NCI-H2029 treated with DMSO at 0.1 percent for 48 hours (cell line): ENCODE measurements at places on chromosomes 5 and 9.

DNA sequence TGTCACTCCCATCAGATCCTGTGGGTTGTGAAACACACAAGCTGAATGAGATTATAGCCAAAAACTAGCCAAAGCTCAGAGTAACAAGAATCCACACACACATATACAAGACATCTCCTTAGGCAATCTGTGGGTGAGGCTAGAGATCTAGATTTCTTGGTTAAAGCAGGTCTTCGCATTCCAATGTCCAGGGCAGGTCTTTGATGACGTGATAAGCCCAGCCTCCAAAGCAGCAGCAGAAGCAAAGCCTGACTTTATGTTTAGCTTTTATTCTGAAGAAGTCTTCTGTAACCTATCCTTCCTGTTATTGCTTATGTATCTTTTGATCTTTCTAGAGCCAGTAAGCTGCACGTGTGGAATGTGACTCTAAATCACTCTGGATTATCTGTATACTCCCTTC lies 199.1 kb upstream of the SLC30A5 start:
- DNase-seq, result no peak

DNA sequence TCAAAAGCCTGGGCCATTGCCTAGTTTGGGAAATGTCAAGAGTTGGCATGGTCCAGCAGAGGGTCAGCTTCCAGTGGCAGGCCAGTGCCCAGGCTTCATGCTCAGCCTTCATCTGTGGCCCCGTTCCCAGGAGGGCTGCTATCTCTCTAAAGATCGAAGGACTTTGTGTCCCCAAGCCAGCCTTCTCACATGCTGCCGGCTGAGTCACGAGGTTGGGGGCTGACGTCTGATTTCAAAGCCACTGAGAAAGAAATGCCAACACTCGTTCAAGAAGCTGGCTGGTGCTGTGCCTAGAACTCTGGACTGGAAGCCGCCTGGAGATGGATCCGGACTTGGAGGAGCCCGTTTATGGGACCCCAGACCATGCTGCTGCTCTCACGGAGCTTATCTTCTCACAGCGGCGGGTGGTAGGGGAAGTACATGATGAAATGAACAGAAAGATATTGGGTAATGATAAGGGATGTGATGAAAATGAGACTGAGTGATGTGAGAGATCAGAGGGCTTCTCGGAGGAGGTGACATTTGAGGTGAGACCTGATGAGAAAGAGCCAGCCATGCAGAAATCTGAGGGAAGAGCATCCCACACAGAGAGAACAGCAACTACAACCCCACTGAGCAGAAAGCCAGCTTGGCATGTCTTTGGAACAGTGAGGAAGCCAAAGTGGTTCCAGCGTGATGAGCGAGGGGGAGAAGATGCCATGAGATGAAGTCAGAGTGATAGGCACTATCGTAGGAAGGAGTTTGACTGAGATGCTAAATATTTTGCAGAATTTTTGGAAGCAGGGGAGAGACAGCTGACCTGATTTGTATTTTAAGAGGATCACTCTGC lies 54.9 kb upstream of the BOD1 start:
- no peak for DNase-seq

DNA sequence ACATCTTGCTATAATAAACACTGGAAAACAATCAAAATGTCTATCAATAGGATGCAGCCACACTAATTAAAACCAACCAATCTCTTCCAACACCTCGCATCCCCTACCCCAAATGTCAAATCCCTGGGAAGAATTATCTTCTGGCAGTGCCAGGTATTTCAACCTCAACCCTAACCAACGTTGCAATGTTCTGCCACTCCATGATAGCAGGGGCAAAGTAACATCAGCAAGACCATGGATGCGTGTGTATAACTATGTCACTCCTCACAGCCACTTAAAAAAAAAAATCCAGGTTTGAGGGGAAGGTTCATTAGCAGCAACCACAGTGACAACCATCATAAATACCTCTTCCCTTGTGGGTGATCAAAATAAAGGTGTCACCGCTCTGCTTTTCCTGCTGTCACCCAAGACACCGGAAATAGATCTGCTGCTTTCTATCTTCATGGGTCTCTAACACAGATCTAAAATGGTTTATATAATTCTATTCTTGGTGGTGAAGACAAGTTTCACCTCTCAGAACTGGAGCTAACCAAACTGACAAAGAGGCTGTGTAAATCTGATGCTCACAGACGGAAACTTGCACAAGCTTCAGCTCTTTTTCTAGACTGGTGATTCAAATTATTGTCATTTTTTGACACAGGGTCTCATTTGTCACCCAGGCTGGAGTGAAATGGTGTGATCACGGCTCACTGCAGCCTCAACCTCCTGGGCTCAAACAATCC lies 9.9 kb downstream of the HSPA9 start:
- no peak for DNase-seq

GRCh38 chr5:91042936-91043255 lies 340.2 kb downstream of the ARRDC3 start:
- DNase-seq, result no peak

DNA sequence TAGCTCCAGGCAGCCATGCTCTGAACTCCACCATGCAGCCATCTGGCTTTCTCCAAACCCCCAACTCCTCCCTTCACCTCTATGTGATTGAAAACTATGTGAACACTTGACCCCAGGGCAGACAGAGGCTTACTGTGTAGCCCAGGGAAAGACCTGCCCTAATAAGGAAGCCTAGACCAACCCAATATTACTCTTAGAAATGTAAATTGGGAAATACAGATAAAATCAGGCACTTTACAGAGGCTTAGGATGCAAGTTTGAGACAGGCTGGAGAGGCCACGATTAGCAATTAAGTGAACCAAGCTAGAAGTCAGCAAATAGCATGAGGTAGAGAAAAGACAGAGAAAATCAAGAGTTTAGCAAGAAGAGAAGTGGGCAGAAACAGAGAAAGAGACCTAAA lies 141.7 kb upstream of the ABCA1 start:
- no peak for DNase-seq

DNA sequence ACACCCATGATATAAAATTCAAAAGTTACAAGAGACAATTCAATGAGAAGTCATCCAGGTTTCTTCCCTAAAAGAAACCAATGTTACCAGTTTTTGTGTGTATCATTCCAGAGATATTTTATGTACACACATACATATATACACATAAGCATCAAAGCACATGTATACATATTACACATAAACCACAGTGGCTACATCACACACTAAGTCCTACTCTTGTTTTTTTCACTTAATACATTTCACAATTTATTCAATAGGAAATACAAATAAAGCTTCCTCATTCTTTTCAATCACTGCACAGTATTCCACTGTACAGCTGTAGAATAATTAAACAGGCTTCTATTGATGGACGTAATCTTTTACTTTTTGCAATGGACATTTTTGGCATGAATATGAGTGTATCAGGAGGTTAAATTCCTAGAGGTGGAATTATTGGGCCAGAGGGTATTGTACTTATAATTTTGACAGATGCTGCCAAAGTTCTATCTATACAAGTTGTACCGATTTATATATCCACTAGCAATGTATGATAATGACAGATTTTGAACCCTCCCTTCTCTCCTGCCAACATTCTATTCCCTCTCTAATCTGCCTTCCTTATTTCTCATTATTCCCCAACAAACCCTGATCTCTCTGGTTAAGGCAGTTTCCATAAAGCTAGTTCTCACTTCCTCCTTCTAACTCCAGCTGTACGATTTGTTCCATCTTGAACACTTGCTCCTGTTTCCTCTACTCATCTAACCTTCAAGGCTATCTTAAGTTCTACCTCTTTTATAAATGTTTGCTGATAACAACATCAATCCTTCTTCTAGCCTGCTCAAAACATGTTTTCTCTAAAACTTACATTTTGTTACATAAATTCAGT lies 35.2 kb downstream of the MRPS27 start:
- DNase-seq, result no peak

GRCh38 chr9:129910628-129911567 lies 75.6 kb downstream of the USP20 start:
- no peak for DNase-seq

DNA sequence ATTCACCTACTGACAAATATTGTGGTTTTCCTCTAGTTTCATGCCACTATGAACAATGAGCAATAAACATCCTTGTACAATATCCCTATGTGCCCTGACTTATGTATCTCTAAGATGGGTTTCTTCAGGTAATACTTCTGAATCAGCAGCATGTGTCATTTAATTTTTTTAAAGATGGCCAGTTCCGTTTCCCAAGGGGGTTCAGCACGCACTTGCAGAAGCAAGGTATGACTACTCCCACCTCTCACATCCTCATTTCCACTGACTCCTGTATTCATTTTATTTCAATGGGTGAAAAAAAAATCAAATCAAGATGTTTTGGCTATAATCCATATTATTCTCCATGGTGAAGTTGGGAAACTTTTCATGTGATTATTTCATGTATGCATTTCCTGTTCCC lies 14.7 kb upstream of the ADAMTS19 start:
- no peak for DNase-seq

DNA sequence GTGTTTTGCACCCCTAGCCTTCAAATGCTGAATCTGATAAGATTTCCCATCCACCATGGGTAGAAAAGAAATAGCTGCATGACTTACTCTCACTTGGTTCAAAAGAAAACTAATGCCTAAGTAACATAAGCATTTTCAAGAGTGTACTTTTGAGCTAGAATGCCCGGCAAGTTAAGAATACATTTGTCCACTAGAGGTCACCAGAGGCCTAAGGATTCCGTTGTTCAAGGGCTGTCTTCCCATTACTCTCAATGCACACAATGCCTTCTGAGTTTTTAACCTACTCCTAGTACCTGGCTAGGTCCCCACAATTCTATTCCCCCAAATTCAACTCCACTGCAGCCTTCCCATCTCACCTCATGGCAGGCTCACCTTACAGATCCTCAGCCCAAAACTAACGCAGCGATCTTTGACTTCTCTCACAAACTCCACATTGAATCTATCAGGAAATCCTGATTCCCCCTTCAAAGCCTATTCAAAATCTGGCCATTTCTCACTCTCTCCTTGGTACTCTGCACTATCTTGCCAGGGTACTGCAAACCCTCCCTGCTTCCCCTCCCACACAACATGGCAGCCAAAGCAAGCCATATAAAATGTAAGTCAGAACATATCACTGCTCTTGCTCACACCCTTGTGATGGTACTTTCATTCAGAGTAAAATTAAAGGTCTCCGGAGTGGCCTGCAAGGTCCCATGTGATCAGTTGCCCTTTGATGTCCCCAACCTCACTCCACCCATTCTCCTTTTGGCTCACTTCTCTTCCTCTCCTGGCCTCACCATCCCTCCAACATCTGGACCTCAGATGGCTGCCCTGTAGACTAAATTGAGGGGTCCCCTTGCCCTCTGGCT lies 13.4 kb downstream of the OXCT1 start:
- peak; percentile 66 for DNase-seq

GRCh38 chr5:156401804-156402203 lies 74.8 kb downstream of the SGCD start:
- DNase-seq, result no peak

- DNase-seq, result no peak
Measured at GRCh38 chr5:59178071-59178470, 595.2 kb downstream of the RAB3C start.

GRCh38 chr5:75202935-75203334 lies 33.7 kb downstream of the ANKRD31 start:
- DNase-seq, result no peak

DNA sequence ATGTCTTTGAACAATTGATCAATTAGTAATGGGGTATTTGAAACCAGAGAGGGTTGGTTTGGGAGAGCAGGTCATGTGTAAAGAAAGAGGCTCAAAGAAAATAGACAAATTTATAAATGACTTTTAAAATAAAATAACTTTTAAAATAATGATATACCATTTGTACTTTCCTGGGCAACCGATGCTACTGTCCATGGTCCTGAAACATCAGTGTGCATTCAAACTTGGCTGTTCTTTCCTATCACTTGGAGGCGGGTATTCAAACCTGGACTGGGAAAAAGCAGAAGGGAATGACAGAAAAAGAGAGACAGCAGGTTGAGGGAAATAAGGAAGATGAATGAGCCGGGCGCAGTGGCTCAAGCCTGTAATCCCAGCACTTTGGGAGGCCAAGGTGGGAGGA lies 1446.4 kb upstream of the WWC1 start:
- no peak for DNase-seq

DNA sequence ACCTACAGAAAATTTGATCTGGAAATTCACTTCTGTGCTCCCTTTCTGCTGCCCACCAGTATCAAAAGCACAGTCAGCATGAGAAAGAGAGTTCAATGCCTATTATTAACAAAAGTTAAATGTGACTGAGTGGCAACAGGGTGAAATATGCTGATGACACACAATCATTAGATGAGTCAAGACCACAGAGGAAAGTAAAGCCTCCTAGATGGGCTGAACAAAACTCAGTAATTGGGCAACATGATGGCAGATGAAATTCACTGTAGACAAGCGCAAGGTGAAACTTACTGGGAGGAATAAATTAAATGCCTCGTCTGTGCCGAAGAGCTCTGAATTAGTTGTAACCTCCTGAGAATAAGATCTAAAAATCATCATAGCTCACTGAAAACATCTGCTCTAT lies 752.8 kb downstream of the IRX1 start:
- DNase-seq, result no peak

GRCh38 chr5:177507165-177507564 lies 2.5 kb downstream of the DOK3 start:
- DNase-seq, result no peak

GRCh38 chr9:99894826-99895225 lies 11.6 kb upstream of the STX17 start:
- DNase-seq, result no peak

GRCh38 chr5:143217804-143218160 lies 185.7 kb downstream of the NR3C1 start:
- no peak for DNase-seq
